ENCODE measurements at places on chromosomes 1 and 21.
A peak's percentile ranks its signal among the peaks of the same experiment; 100 is the strongest.

- peak; percentile 87 for DNase-seq
Measured at GRCh38 chr1:153790313-153790965, 15.2 kb downstream of the SLC27A3 start.

DNA sequence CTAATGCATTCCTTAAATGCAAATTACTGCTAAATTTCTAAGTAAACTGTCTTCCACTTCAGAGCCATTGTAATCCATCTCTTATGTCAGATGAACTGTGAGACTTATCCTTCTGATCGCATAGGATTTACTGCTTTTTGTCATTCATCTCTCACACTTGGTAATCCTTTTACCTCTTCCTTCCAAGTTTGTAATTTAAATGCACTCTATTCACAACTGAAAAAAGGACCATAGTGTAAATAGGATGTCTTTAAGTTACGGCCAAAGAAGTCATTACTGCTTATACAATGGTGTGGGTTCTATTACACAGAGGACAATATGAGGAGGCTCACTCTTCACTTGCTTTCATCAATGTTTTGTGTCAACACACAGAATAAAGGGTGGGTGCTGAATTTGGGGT, 393.3 kb downstream of the PTBP2 start:
- DNase-seq = no peak

DNA sequence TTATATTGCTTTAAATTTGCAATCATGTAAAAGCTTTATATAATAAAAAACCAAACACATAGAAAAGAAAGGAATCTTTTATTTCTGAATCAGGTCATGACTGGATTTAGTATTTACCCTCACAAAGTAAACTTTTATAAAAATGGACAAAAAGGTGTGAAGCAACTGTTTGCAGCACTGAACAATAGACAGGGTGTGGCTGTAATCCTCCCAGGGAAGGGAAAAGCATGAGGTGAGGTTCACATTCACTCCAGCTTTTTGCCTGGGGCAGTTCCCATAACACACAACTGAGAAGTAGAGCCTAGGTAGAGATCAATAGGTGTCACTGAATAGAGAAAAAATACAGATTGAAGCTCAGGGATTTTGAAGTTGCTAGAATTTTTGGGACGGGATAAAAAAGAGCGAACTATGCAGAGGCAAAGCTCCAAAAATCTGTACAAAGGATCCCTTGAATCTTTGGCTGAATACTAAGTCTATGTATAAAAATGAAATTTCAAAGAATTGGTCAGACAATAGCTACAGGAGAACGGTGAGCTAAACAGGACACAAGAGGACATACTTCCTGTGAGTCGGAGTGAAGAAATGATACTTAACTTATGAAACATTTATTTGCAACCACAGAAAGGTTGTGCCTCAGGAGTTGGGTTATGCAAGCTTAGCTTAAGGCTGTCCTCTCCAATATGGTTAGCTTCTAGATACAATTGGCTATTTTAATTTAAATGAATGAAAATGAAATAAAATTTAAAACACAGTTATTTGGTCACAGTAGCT, 162.0 kb upstream of the ZP4 start:
- no peak for DNase-seq

GRCh38 chr1:205074084-205074483, 10.2 kb downstream of the TMEM81 start:
- DNase-seq = no peak

DNA sequence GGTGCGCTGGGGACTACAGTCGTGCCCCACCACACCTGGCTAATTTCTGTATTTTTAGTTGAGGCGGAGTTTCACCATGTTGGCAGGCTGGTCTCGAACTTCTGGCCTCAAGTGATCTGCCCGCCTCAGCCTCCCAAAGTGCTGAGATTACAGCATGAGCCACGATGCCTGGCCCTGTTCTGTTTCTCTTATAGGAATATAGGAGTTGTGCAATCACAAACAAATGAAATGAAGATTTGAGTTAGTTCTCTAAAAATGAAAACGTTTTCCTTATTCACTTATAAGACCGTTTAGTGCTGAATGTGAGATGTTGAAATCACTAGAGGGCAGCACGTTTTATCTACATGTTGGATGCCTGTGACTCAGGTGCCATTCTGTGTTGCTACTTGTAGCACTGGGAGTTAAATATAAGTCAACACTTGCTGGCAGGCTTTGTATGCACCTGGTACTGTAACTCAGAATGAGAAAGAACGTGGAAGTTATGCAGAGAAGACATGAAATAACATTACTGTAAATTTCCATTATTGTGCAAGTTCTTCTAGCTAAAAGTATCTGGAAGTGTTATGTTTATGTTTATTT, 45.8 kb downstream of the MIGA1 start:
- peak; percentile 31 for DNase-seq

- DNase-seq = no peak
Measured at GRCh38 chr1:111236806-111237205, 9.3 kb downstream of the CHI3L2 start.

DNA sequence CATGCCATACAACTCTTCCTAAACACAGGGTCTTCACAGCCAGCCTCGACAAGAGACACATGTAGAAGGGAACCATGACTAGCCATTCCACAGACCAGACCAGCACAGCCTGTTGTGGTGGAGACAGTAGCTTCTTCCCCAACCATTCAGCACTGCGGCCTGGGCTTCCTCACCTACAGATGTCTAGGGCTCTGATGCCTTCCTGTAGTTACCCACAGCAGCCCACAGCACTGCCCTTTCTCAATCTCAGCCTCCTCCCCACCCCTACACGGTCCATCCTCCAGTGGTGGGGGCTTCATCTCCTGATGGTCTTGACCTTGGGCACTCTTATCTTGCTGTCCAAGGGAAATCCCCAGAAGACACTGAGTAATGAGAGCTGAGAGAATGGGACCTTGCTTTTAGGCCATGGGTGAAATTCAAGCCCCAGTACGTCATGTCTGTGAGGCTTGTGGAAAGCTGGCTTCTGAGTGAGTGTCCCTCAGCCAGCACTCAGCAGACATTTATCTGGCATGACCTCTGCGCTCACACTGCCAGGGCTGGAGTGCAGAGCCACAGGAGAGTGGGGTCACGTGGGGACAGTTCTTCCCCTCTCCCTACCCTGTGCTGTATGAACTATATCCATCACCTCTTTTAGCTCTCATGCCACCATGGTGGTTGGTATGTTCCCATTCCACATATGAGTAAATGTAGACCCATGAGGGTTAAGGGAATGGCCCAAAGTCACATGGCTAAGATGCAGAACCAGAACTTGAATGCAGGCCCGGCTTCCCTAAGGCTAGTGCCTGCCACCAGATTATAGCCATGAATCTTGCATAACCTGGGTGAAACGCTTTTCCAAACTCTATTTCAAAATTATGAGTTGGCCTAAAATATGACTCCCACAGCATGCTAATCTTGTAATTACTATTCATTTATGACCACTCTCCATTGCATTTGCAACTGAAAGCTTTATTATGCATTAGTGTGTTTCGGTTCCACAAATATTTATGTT, 104.7 kb downstream of the HIVEP3 start:
- DNase-seq = no peak

DNA sequence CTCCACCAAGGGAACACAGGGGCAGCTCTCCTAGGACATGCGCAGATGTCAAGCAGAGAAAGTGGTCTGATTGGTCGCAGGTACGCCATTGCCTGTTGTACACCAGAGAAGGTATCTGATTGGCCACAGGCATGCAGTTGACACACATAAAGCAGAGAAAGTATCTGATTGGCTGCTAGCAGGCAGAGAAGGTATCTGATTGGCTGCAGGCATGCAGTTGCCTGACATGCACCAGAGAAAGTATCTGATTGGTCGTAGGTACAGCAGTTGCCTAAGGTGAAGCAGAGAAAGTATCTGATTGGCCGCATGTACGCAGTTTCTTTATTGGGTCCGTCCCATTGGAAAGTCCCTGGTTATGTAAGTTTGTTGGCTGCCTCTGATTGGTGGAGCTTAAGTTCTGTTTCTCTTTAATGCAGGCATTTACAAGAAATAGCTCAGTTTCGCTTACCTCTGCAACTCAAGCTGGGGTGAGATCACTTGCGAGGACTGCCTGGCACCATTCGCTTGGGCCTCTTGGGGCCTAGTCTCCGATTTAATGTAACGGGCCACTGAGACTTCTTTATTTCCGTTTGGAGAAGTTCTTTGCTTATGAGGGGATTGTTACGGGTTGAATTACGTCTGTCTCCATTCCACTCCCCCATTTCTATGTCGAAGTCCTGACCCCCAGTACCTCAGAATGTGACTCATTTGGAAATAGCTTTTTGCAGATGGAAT, 74.2 kb downstream of the SIK1 start:
- DNase-seq = no peak
